ENCODE measurements at places on chromosomes 6 and 20.

GRCh38 chr6:16827627-16828026 is 66.4 kb upstream of the ATXN1 start:
- DNase-seq: no peak

DNA sequence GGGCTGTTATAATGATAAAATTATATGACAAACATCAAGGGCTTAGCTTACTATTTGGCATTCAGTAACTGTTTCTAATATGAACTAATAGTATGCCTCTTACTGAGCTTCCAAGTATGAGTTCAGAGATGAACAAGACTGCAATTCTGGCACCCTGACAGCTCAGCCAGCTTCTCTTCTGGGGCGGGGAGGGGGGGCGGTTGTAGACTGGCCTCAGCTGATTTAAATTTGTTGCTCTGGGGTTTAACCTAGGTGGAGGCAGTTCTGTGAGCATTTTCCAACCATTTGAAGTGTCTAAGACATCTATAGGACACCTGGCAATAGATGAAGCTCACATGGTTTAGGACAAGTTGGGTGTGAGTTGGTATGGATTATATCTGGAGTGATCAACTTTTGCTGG is 401.9 kb downstream of the QKI start:
- no peak for DNase-seq

DNA sequence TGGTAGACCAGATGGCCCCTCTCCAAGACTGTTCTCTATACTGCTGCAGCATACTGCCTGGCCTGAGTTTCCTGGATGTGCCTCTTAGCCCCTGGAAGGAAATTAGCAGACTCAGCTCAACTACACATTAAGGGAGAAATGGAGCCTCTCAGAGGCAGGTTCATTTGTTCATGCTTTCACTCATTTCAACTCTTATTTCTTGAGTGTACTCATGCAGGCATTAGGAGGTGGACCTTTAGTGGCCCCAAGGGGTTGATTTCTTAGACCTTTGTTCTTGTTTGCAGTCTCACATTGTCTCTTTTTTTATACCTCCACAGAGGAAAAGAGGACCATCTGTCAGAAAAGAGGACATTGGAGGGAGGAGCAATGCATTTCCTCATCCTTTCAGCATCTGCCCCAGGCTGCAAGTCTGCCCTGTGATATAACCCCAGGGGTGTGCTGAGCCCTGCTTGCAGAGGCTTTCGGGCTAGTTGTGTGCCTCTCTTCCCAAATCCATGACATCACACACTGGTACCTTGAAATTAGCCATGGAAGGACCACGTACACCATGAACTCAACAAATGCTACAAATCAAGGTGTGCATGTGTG is 456.2 kb downstream of the CD83 start:
- no peak for DNase-seq

DNA sequence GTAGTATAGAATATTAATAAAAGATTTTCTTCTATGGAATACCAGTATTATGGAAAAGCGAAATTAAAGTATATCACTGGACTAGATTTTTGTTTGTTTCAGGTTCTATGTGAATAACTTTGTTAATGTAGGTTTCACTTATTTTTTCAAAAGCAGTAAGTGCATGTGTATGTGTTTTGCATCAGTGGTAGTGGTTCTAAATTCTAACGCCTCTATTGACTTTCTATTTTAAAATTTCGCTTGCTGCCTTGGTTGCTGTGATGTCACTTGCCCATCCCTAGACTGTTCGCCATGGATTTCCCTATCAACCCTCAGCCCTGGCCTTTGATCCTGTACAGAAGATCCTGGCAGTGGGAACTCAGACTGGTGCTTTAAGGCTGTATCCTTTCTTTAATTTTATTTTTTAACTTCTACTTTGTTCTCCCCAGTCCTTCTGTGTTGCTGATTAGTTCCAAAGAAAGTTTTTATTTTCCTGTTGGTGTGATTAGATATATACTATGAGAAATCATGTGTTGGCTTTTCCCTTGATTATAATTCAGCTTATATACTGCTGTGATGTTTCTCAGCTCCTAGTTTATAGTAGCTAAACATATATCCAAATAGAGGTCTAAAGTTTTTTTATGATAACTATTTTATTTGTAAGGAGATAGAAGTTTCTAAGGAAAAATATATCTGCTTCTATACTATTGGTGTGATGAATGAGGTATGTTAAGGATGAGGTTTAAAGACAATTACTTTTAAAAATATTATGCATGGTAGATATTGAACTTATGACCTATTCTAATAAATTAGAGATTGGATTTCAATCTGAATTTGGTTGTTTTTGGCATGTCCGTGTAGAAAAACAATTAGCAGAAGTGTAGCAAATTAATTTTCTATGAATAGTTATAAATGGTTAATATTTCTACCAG is 1.7 kb downstream of the STXBP5 start:
- no peak for DNase-seq

GRCh38 chr6:3281631-3282475 is 23.1 kb downstream of the PSMG4 start:
- DNase-seq: no peak

DNA sequence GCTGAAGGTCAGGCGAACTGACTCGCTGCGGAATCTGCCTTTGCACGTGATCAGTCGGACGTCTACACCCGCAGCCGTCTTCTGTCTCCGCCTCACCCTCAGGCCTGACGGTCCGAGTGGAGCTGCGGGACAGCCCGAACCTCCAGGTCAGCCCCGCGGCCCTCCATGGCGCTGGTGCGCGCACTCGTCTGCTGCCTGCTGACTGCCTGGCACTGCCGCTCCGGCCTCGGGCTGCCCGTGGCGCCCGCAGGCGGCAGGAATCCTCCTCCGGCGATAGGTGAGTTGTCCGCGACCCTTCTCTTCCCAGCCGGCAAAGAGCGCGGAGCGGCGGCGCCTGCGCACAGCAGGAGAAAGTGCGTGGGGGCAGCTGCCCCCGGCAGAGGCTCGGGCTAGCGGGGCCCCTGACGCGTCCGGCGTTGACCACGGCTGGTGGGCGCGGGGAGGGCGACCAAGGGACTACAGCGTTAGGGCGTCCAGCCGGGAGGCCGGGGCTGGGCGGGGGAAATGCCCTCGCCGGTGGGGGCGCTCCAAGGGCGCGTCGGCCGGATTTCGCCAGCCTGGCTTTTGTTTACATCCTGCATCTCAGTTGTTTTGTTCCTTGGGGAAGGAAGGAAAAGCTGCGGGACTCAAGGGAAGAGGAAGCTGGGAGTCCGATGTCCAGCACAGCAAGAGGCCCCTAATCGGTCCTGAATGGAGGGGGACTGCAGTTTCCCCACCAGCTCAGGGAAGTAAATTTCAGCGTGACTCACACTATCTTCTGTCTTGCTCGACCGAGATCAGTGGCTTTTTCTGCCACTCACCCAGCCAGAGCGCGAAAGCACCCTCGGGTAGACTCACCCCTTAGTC is at the start of gene SMPDL3A:
TSS of gene SMPDL3A (plus strand) at position 77 of the 846 bp plus-strand sequence. CDS start at position 166, 89 bp downstream.
- DNase-seq: peak; percentile 61

- no peak for DNase-seq
Measured at GRCh38 chr6:98833057-98833306, 1.4 kb upstream of the POU3F2 start.

DNA sequence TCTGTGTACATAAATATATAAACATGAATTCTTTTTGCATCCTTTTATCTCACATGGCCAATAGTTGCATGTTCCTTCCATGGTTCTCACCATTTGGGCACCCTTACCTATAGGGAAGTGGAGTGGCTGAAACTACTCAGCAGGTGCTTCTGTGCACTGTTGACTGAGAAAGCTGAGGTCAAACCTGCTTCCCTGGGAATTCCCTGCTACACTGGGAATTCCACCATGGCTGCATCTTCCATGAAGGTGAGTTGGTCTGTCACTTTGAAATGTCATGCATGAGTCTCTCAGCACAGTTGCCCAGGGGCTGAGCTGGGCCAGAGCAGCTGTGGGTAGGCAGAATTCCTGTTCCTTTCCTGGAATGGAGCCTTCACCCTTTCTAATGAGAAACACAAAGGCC is 193.8 kb upstream of the PRSS16 start:
- DNase-seq: no peak

DNA sequence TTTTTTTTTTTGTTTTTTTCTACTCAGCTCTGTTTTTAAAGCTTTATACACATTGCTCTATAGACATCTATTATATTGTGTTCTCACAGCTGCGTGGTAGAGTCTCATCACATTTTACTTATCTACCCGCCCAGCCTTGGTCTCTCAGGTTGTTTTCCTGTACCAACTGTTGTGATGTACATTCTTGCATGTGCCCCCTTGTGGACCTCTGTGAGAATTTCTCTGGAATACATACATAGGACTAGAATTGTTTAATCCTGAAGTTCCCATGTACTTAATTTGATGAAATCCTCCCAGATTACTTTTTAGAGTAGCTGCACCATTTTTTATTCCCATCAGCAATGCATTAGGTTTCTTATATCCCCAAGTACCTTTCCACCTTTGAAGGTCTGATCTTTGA is 40.4 kb upstream of the TINAG start:
- DNase-seq: peak; percentile 8

GRCh38 chr20:4666001-4666479 is 55.7 kb upstream of the PRND start:
- DNase-seq: peak; percentile 78

DNA sequence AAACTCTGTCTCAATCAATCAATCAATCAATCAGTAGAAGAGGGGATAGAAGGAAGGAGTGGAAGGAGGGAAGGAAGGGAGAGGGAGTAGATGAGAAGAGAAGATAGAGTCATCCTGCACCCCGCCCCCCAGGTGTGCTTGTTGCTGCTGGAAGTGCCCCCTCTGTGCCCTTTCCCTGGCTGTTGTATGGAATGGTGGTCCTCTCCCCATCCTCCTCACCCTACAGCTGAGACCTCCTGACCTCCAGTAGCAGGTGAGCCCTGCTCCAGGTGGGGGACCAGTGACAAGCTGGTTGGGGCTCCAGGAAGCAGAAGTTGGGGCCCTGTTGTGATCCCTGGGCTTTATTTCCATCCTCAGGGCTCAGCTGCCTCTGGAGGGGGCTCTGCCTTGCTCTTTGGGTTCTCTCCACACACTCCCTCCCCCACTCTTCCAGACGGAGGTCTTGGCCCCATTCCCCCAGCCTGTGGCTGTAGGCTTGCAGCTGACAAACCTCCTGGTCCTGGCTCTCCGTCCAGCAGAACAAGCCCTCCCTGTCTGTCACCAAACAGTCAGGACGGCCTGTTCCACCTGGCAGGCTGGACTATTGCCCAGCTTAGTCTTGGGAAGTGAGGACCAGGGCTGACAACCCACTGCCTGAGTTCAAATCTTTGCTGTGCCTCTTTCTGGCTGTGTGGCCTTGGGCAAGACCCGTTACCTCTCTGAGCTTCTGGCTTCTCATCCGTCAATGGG is 26.0 kb upstream of the SCRT2 start:
- no peak for DNase-seq

DNA sequence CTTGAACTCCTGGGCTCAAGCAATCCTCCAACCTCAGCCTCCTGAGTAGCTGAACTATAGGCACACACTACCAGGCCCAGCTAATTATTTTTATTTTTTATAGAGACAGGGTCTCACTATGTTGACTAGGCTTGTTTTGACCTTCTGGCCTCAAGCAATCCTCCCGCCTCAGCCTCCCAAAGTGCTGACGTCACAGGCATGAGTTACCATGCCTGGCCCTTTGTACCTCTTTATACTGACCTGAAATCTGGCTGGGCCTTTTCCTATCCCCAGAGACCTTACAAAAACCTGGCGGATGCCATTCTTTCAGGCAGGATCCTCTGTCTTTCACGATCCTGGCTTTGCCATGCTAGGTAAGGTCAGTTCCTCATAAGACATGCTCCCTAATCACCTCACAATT is 11.5 kb downstream of the WFDC3 start:
- DNase-seq: no peak

DNA sequence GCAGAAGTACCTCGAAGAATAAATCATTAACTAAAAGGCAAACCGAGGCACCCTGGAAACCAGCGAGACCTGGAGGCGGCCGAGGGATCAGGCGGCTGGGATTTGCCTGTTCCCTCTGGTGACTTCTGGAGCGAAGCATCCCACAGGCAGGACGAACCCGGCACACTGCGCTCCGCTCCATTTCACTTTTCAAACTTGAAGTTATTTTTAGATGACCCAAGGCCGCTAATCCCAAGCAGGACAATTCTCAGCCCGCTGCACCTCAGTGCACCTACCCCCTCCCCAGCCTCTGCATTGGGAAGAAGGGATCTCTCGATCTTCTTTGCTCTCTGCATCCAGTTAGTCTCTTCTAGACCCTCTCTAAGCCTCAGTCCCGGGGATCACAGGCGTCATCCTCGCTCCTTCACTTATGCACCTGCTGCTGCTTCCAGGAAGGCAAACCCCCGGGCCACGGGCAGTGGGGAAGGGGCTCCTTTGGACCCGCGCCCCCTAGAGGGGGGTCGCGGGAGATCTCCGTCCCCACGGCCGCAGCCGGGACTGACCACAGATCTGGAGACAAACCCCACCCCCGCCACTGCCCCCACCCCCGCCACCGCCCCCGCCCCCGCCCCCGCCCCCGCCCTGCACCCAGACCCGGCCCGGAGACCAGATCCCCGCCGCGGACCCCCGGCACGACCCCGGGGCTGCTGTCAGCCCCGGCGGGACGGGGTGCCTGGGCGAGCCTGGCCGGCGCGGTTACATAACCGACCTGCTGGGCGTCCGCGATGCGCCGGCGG is 636 bp downstream of the RCAN2 start:
- DNase-seq: no peak

GRCh38 chr6:46491201-46491627 is at the start of gene RCAN2:
Gene RCAN2, minus strand, starts transcription at chr6:46491449.
- peak; percentile 17 for DNase-seq

- DNase-seq: no peak
Measured at GRCh38 chr20:38133680-38134426, 31.2 kb downstream of the TGM2 start.

DNA sequence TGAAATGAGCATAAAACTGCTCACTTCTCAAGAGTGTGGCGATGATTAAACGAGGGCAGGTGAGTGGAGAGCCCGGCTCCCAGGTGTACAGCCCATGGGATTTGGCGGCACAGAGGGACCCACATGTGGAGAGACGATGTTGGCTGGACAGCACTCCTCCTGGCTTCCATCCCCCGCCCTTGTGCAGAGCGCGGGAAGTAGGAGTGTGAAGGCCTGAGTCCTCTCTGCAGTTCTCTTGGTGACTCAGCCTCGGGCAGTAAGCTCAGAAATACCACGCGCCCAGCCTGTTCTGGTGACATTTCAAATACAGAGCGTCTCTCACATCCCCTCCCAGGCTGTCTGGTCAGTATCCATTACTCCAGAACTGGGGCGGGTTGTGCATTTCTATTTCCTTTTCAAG is 94.2 kb upstream of the SRSF6 start:
- DNase-seq: no peak

DNA sequence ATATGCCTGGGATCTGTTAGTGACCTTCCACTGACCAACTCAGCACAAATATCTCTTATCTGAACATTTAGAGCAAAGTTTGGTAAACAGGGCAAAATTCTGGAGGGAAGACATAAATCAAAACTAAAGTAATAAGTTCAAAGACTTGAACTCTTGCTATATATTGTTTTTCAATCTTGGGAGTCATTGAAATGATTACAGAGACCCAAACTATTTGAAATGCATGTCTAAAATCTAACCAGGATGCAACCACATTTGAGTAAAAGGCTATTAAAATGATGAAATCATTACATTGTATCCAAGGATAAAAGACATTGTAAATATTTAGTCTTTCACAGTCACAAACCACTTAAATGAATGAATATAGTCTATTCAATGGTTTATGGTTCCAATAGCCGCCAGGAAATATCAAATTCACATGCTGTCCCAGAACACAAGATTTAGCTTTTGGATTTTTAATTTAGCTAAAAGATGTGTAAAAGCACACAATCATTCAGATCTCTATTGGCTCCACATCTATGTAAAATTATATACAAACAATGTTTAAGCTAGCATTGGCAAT is 256.6 kb upstream of the EPHA7 start:
- no peak for DNase-seq

- no peak for DNase-seq
Measured at GRCh38 chr20:44869471-44869870, 16.0 kb upstream of the YWHAB start.

All from inflammatory macrophage treated with lipopolysaccharide for 1 hour (primary cell).